A549 treated with Hydrocortisone at 1 μM for 4 hours (cell line): ENCODE measurements at places on chromosomes 3 and 15. TPM values are rescaled to one million over a fixed set of nuclear protein-coding genes. Genes with fewer than 3 reads are reported as not detected.

The SHC4 gene
- total RNA-seq: 0.60 to 0.93 TPM (median 0.86 TPM) in 5 replicates

The NPAP1 gene
- not detected in 5 replicates for total RNA-seq

The C3orf85 gene
- not detected in 5 replicates for total RNA-seq

The CCDC66 gene
- 4.6 to 6.5 TPM (median 5.5 TPM) in 5 replicates for total RNA-seq

The IQGAP1 gene
- 157 to 308 TPM (median 174 TPM) in 5 replicates for total RNA-seq
